Heart right ventricle (tissue), 16 donors: ENCODE measurements at places on chromosomes 2 and 18. TPM values are rescaled to one million over a fixed set of nuclear protein-coding genes. Genes with fewer than 3 reads are reported as not detected.

DNA sequence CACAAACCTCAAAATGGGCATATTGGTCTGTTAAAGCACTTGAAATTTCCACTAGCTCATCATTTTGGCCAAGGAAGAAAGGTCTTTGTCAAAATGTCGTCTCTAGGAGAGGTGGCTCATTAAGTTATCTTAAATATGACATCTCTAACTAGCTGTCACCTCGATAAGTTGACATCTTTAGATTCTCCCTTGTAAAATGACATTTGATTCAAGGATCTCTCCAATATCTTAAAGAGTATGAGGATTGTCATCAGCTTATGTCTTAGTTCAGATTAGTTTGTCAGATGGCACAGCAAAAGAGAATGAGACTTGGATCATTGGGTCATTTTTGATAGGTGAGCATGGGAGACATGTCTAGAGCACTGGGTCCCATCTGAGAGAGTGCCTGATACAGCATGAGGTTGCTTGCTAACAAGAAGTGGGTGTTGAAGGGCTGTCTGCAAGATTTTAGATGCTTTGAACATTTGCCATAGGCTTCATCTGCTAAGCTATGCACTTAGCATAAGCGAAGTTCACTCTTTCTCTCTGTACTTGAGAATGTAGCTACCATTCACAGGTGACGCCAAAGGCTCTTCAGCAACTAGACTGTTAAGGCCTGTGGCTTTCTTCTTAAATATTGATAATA is 12.9 kb downstream of the PTPRM start:
- no peak for DNase-seq

DNA sequence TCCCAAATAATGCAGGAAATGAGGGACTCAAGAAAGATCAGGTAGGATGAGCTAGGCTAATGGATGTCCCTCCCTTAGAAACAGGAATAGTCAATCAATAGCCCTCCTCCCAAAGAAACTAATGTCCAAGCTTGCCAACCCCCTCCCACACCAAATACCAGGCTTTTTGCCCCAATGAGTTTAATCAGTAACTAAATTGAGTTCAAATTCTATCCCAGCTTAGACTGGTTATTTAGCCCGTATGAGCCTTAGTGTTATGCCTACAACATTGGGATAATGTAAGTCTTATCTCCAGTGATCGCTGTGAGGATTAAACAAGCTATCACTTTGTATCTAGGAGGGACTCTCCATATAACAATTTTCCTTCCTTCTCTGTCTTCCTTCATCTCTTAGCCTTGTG is 310.7 kb downstream of the DPP10 start:
- no peak for DNase-seq

- DNase-seq = no peak
These were observed 18.6 kb upstream of the ZC3H15 start for GRCh38 chr2:186467421-186467820.

DNA sequence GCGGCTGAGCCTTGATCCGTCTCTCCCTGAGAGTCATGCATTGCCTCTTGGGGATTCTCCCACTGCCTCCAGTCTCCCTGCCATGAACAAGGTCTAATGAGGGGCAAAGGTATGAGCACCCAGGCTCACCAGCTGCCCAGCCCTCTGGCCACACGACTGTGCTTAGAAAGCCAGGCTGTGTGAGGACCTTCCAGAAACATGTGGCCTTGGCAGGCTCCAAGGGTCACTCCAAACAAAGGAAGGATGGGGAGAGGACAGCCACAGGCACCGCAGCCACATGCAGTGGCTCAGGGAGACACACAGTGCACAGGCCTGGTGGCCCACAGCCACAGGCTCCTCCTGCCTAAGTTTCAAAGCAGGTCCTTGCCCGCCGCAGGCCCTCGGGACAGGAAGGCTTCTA is 35.8 kb downstream of the TGFA start:
- no peak for DNase-seq

GRCh38 chr2:86411396-86411795 is 29.8 kb upstream of the KDM3A start:
- no peak for DNase-seq

DNA sequence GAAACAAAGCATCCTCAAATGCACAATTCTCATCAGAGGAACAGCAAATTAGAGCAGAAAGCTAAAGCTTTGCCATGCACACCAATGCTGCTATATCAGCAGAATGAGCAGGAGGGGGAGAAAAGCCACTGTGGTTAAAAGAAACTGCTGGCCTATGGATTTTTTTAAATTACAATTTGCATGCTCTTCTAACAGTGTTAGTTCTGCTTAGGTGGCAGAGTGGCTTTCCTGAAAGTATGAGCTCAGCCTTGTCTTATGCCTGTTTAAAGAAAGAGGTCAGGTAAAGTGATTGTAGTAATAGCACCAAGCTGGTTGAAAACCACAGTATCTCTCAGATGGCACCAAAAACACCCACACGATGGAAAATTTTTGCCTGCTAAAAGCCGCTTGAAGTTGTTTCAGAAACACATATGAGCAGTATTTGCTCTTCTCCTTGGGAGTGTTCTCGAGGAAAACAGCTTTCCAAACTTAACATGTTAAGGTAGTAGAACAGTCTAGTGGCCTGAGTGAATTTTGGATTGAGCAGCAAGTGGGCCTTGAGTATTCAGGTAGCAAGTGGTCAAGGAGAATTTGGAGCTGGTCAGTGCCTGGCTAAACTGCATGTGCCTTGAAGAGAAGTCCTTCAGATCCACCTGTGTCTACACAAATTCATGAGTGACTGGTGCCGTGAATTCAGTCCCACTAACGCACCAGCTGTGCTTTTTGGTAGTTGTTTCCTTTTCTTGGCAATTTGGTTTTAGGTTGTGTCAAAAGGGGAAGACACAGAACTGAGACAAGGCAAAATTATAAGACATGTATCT is 19.6 kb upstream of the NDUFV2 start:
- no peak for DNase-seq

DNA sequence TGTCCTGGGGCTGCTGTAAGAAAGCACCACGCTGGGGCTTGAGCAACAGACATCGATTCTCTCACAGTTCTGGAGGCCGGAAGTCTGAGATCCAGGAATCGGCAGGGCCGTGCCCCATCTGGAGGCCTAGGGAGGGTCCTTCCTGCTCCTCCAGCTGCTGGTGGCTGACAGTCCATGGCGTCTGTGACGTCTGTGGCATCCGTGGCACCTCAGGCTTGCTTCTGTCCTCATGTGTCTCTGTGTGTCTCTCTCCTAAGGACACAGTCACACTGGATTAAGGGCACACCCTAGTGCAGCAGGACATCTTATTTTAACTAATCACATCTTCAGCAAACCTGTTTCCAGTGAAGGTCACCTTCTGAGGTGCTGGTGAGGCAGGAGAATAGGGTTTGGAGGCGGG is 32.6 kb upstream of the KCNF1 start:
- DNase-seq = no peak

GRCh38 chr2:24045511-24046508 is 1.4 kb downstream of the WDCP start:
- DNase-seq = no peak

- no peak for DNase-seq
These were observed 138.6 kb downstream of the BCL2 start for GRCh38 chr18:63180971-63181376.

DNA sequence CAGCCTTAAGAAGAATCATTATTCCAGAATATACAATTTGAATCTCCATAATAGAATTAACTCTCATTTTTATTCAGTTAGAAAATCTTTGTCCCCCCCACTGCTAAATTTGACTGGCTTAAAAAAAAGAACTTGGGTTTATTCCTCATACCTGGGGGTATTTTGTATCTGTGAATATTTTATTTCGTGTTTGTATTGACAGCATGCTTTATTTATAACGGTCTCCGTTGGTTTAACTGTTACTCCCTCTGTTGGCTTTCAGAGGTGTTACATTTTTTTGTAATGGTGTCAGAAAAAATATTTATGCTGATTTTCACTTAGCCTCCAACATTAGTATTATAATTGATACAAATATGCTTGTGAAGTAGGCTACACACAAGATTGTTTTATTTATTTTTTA is 109.1 kb downstream of the HAUS1 start:
- DNase-seq = no peak

- DNase-seq = no peak
These were observed 51.3 kb upstream of the ZNF397 start for GRCh38 chr18:35189510-35189909.

GRCh38 chr2:224890372-224890771 is 151.9 kb downstream of the DOCK10 start:
- no peak for DNase-seq

DNA sequence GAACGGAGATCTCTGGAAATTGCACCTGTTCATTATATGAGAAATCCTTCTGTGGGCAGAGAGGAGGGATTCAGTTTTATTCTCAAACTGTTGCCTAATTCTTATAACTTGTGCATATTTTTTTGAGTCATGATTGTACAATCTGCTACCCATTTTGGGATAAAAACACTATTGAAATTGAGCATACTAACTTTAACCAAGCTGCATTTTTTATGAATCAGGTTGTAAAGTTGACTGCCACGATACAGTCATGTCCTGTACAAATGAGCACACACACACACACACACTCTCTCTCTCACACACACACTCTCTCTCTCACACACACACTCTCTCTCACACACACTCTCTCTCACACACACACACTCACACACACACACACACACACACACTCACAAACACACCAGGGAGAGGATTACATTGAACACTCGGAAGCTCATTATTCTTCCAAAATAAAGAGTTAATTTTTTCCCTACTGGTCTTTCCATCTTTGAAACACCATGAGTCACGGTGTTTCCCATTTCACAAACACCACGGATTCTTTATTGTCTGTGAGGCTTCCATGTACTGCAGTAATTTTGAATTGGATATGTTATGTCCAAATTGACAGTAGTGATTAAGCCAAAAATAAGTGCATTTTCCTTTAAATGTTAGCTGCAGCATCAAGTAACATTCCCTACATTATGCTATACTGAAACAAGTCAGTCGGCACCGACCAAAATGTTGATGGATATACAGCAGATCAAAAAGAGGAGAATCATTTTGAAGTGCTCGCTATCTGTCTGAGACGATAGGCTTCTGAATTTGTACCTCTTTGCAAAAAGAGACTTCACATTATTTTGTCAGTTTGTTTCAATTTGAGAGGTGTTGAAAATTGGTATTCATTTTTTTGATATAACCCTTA is 216.9 kb downstream of the ARHGAP15 start:
- DNase-seq = no peak

The VAMP8 gene
- 8.3 TPM for total RNA-seq

The RGPD3 gene
- total RNA-seq = 0.20 TPM

The CKAP2L gene
- not detected for total RNA-seq

The COL4A3 gene
- total RNA-seq = 4.5 TPM

The CTNNA2 gene
- not detected for total RNA-seq
